ENCODE measurements at places on chromosomes 13 and 19.
A peak's percentile ranks its signal among the peaks of the same experiment; 100 is the strongest.

GRCh38 chr19:13869281-13869680, 7.7 kb upstream of the NANOS3 start:
- DNase-seq = no peak

DNA sequence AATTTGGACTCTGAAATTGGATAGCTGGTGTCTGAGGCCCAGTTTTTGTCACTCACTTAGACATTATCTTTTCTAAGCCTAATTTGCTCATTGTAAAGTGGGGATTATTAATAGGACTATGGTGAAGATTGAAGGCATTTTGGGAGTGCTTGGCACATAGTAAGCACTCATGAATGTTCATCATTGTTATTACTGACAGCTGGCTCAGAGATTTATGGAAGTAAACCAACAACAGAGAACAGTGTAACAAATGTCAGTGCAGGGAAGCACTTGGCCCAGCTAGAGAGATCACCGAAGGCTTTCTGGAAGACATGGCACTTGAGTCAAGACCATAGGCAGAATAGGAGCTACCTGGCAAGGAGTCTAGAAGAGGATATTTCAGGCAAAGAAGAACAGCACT, 92.3 kb downstream of the RFC3 start:
- DNase-seq = no peak

DNA sequence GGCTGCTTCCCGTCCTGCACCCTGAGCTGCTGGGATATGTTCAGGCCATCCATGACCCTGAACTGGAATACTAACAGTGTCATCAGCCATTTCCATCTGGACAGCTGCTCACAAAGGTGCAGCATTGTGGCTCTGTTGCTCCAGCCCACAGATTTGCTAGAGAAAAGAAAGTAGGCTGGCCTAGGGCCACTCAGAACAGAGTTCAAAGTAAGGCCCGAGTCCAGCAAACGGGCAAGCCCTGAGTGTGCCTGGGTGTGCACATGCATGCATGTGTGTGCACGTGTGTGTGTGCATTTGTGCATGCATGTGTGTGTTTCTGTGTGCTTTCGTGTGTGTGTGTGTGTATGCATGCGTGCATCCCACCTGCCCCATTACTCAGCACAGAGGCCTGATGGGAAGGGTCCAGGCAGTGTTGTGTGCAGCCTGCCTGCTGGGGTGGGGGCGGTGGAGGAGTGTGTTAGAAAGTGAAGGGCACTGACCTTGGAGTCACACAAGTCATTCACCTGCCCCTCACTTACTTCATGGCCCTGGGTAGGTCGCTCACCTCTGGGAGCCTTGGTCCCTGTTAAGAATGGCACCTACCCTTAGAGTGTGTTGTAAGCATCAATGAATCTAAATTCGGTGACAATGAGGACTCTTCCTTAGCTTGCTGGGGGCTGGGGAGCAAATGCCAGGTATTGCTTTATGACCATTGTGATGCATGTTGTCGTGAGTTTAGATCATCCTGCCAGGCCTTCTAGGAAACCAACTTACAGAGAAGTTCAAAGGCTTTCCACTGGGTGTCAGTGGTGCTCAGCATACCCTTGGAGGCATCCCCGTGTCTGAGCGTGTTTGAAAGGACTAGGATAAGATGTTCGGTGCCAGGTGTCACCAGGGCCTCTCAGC, 53.2 kb downstream of the GPR12 start:
- peak; percentile 41 for DNase-seq

DNA sequence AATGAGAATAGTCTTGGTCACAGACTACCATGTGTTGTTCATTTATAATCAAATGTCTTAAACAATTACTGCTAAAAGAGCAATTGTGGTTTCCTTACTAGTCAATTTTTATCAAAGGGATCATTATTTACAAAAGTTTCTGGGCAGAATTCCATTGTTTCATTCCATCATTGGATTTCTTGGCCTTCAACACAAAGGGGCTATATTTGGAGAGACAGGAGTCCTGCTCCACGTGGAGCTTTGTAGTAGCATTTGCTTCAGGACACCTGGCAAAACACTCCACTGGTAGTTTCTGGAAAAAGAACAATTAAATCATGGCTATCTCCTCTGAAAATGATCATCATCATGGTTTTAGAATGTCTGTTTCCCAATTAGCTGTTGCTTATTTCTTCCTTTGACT, 22.3 kb upstream of the STARD13 start:
- no peak for DNase-seq

DNA sequence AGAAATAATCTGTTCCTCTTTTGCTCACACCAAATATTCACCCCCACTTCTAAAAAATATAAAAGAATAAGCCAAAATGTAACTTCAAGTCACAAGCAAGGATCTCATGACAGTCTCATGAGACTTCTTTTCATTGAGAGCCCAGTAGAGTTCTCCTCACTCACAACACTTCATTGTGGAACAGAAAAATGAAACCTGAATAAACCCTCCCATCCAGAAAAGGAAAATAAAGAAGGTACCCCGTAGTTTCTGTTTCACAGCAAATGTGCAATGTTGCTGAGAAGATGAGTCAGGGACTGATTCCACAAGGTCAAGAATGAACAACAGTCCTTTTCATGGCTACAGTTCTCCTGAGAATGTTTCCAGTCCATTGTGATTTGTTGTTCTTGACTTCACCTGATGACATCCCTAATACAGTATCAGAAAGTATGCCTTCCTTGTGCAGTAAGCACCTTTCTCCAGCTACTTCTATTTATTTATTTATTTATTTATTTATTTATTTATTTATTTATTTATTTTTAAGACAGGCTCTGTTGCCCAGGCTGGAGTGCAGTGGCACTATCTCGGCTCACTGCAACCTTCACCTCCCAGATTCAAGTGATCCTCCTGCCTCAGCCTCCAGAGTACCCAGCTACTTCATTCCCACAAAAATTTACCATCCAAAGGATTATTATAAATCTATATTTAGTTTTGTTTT, 6.4 kb upstream of the ZNF841 start:
- DNase-seq = no peak

- DNase-seq = peak; percentile 77
Measured at GRCh38 chr19:44905437-44906160, at the start of gene APOE. APOE (plus strand) TSS chr19:44905796; CDS start chr19:44906625, 829 bp downstream.

- no peak for DNase-seq
Measured at GRCh38 chr13:77544355-77544754, 8.8 kb downstream of the SCEL start.

- DNase-seq = no peak
Measured at GRCh38 chr13:94419925-94420305, 59.6 kb downstream of the DCT start.

DNA sequence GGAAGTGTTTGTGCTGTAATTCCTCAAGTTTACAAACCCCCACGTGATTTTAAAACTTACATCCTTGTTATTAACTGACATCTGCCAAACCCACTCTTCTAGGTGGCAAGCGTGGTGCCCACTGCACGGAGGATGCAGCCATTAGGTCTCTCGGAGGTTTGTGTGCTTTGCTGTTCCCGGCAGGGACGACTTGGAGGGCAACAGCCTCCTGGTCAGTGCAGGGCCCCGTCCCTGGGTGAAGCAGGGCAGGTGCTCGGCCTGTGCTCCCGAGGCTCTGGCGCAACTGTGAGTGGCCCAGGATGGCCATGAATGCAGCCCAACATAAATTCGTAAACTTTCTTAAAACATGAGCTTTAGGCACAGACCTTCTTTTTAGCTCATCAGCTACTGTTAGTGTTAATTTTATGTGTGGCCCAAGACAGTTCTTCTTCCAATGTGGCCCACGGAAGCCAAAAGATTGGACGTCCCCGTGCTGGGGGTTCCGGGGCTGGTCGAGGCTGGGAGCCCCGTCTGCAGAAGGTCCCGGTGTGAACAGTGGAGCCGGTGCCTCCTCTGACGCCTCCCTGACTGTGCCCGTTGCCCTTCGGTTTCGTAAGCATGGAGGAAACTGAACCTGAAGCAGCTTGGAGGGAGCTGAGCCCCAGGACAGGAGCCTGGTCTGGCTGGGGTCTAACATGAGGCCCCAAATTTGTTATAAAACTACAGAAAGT, 11.9 kb downstream of the GAS6 start:
- no peak for DNase-seq

GRCh38 chr13:30968846-30969245, 36.4 kb downstream of the TEX26 start:
- no peak for DNase-seq

GRCh38 chr13:21777813-21778212, 106.9 kb downstream of the FGF9 start:
- DNase-seq = no peak

- DNase-seq = no peak
Measured at GRCh38 chr13:38767506-38768265, 80.8 kb downstream of the FREM2 start.

DNA sequence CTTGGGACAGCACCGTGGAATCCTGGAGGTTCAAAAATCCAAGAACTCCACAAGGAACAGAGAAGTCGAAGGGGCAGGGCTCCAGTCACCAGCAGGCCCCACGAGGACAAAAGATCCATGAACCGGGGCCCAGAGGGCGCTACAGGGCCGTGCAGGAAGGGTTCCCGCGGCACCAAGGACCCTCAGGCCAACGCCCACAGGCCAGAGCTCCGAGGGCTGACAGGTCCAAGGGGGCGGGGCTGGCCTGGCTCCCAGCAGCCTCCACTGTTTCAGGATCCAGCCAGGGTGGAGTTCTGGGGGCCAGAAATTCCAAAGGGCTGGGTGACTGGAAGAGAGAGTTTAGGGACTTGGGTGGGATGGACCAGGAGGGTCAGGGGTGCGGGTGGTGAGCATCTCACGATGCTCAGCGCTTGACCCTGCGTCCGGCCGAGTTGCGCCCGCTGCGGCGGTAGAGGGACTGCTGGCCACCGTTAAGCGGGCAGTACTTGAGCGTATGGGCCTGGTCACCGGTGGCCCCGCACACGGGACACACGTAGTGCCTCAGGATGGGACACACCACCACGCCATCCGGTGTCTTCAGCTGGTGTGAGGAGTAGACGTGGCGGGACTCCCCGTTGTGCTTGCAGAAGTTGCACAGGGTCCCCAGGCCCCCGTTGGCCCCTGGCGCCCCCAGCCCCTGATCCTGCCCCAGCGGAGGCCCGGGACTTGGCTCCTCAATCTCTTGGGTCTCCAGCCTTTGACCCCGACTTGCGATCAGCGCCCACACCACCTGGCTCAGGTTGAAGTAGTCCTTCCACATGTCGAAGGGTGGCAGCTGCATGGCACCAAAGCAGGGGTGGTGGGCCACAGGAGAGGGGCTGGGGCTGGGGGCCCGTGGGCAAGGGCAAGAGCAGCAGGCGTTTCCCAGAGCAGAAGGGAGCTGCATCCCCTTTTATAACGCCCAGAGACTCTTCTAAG, at the start of gene NANOS2:
NANOS2 (minus strand) TSS at position 905 of the 957 bp plus-strand sequence; CDS start at position 820, 85 bp downstream.
- no peak for DNase-seq

DNA sequence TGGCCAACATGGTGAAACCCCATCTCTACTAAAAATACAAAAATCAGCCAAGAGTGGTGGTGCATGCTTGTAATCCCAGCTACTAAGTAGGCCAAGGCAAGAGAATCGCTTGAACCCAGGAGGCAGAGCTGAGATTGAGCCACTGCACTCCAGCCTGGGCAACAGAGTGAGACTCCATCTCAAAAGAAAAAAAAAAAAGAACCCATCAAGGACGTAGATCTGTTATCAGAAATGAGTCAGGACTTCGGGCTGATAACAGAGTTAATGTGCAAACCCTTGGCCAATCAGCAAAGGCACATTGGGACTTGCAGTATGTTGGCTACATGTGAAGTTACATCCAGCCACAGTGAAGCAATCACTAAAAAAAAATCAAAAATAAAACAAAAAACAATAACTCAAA, 4.8 kb upstream of the LGALS7B start:
- no peak for DNase-seq

DNA sequence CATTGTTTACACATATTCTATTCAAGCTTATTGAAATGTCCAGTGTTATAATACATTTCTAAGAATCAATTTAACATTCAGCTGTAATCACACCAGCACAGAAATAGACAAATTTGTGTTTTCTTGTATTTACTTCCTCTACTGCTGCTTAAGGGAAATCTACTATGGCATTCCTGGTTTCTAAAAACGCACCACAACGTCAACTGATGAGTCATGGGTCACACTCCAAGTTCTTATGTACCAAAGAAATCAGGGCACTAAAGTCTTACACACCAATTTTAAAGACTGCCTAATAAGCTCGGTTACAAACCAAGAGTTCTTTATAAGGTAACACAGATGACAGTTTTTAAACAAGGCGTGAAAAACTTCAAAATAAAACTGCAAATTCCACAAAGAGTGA, 13.2 kb downstream of the LNX2 start:
- no peak for DNase-seq

DNA sequence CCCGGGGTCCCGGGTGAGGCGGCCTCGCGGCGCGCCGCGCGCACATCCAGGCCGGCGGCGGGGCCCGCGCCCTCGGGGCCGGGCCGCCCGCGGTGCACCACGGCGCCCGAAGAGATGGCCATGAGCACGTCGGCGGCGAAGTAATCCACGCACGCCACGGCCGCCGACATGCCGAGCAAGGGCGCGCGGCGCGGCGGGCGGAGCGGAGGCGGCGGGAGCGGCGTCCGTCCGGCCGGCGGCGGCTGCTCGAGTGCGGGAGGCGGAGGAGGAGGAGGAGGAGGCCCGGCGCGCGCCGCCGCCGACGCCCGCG, at the start of gene KLF16:
KLF16 (minus strand) TSS at position 252 of the 310 bp plus-strand sequence; CDS start at position 170, 82 bp downstream.
- no peak for DNase-seq

DNA sequence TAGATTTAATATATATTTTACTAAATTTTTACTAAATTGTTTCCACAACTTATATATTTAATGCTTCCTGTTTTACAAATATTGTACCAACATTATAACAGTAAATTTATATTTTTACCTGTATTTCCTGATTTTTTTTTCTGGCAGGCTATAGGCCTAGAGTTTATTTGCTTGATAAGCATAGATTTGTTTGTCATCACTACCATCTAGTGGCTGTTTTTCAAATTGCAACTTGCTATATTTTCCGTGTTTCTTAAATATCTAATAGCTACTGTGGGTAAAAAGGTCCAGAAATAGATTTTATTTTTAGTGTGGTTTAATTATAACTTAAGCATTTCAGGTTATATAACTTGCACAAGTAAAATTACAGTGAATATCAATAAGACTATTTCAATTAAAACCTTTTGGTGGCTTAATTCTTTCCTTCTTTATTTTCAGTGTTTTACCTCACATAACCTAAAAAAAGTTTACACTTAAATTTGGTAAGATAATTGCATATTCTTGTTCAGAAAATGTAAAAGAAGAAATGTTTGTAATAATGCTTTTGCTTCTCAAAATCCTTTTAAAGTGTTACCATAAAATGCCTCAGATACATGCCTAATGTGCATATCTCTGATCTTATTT, 60.6 kb downstream of the NDFIP2 start:
- DNase-seq = peak; percentile 3

DNA sequence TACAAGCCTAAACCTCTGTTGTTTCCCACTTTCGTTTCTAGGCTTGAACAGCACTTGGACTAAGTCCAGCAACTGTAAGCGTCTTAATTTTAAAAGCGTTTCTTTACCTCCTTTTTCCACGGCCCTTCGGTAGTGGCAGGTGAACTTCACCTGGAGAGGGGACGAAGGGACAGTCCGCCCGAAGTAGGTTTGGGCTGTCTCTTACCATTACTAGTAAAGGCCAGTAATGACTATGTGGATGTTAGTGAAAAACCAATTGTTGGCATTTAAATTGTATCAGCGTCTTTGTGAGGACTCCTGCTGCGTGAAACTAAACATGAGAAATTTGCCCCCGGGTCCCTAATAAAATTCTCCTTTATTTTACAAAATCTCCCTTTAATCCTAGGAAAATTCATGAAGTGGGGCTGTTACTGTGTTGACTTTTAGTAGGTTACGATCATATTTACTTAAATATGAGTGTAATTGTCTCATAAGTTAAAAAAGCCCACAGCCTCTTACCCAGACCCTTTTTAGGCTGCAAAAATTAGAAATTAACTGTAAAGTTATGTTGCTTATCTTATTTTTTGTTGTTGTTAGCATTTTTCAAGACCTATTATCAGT, 983 bp downstream of the ITM2B start:
- no peak for DNase-seq

GRCh38 chr13:111390522-111391270, 70.3 kb downstream of the TEX29 start:
- no peak for DNase-seq

- DNase-seq = no peak
Measured at GRCh38 chr13:67008075-67008668, 222.0 kb downstream of the PCDH9 start.
